Body of pancreas (tissue), 4 donors: ENCODE measurements at places on chromosomes 7 and 10. TPM values are rescaled to one million over a fixed set of nuclear protein-coding genes. Genes with fewer than 3 reads are reported as not detected.

- no peaks in the 10 kb centered on the region for H3K4me1 ChIP-seq
- H3K36me3 ChIP-seq = no peaks in the 10 kb centered on the region
- DNase-seq = no peak
- no peaks in the 10 kb centered on the region for H3K27me3 ChIP-seq
- H3K4me3 ChIP-seq = no peak overlapping the region
These were observed 336.8 kb upstream of the IGFBP3 start for GRCh38 chr7:46257761-46258448.

DNA sequence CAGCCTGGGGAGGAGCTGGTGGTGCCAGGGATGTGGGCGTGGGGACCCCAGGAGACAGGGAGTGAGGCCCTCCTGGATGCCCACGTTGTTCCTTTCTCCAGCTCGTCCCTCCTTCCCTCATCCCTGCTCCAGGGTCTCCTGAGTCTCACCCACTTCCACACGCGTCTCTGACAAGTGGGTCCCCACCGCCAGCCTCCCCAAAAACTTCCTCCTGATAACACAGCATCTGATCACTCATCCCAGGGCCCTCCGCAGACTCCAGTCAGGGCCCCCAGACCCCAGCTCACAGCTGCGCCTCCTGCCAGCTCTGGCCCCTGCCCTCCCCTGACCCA, 60.6 kb upstream of the INPP5A start:
- peak; percentile 6 for DNase-seq
- no peaks in the 10 kb centered on the region for H3K36me3 ChIP-seq
- H3K27ac ChIP-seq = no peak overlapping the region
- H3K4me3 ChIP-seq = no peak overlapping the region
- H3K4me1 ChIP-seq = peaks cover 5% of the 10 kb centered on the region

DNA sequence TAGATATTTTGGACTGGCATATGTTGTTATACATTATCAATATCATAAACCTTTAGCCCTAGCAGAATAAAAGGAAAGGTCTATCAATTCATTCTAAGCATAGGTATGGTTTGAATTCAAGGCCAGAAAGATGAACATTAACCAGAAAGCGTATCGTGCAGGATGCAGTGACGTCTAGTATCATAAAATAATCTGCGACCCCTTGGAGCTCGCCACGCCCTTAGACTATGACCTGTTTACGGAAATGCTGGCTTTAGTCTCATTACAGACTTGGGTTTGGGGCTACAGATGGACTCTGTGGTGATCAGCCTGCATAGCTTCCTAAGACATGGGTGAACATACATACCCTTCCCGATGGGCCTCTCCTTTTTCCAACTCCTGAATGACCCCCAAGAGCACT, 21.5 kb downstream of the INSYN2A start:
- no peak overlapping the region for H3K27ac ChIP-seq
- H3K4me1 ChIP-seq = no peaks in the 10 kb centered on the region
- no peak overlapping the region for H3K4me3 ChIP-seq

DNA sequence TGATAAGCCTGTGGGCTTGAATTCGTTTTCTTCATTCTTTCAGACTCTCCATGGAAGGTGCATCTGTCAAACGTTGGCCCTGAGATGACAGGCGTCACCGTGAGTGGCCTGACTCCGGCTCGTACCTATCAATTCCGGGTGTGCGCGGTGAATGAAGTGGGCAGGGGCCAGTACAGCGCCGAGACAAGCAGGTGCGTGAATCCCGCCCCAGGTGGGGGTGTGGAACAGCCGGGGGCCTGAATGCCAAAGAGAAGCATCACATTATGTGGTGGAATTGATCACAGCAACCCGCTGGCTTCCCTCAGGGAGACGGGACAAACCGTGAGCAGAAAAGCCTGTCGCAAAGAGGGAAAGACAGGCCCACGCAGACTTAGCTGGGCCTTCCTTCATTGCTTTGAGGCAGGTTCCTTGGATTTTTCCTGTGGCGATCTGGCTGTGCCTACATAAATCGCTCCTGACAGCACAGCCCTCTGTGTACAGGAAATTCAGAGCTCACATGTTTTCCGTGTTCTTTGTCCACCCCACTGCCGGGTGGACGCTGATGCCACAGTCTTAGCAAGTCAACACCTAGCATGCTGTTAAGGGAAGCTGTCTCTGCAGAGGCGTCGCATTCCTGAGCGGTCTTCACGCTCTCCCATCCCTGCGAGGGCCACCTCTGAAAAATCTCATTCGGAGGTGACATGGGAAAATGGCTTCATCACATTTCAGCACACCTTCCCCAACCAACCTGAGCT, 671.0 kb upstream of the FOXK1 start:
- no peaks in the 10 kb centered on the region for H3K4me1 ChIP-seq
- H3K27ac ChIP-seq = no peak overlapping the region
- no peaks in the 10 kb centered on the region for H3K27me3 ChIP-seq
- no peak for DNase-seq
- no peaks in the 10 kb centered on the region for H3K36me3 ChIP-seq
- no peak overlapping the region for H3K4me3 ChIP-seq

The GIMAP2 gene
- total RNA-seq = 3.9 TPM

The PDE1C gene
- 4.9 TPM for total RNA-seq

GRCh38 chr7:133021196-133021595, 60.7 kb downstream of the CHCHD3 start:
- no peaks in the 10 kb centered on the region for H3K27me3 ChIP-seq
- H3K4me3 ChIP-seq = no peak overlapping the region
- no peaks in the 10 kb centered on the region for H3K36me3 ChIP-seq
- no peak overlapping the region for H3K27ac ChIP-seq
- DNase-seq = no peak

- H3K27me3 ChIP-seq = no peaks in the 10 kb centered on the region
- no peak for DNase-seq
- H3K4me1 ChIP-seq = peaks cover 22% of the 10 kb centered on the region
- H3K27ac ChIP-seq = no peak overlapping the region
- H3K4me3 ChIP-seq = no peak overlapping the region
These were observed 7.3 kb upstream of the C10orf120 start for GRCh38 chr10:122706947-122707346.

GRCh38 chr10:35595106-35595505, 10.0 kb upstream of the GJD4 start:
- no peaks in the 10 kb centered on the region for H3K4me1 ChIP-seq
- no peaks in the 10 kb centered on the region for H3K27me3 ChIP-seq

GRCh38 chr7:20199015-20199737, 18.0 kb downstream of the MACC1 start:
- no peaks in the 10 kb centered on the region for H3K27me3 ChIP-seq
- H3K27ac ChIP-seq = peak overlapping the region; percentile 63
- no peak overlapping the region for H3K4me3 ChIP-seq
- DNase-seq = peak; percentile 47

- H3K4me1 ChIP-seq = no peaks in the 10 kb centered on the region
- no peaks in the 10 kb centered on the region for H3K36me3 ChIP-seq
- no peak overlapping the region for H3K4me3 ChIP-seq
- H3K27ac ChIP-seq = no peak overlapping the region
- DNase-seq = no peak
- H3K27me3 ChIP-seq = no peaks in the 10 kb centered on the region
These were observed 194.3 kb upstream of the IGFBP3 start for GRCh38 chr7:46115410-46115809.

The OPN1SW gene
- total RNA-seq = not detected
